SW480 (cell line): ENCODE measurements at places on chromosomes 16 and 17.

GRCh38 chr17:14582996-14583395 lies 282.1 kb downstream of the HS3ST3B1 start:
- no peak for DNase-seq

GRCh38 chr17:38455288-38455915 lies 27.1 kb downstream of the ARHGAP23 start:
- DNase-seq, result no peak

DNA sequence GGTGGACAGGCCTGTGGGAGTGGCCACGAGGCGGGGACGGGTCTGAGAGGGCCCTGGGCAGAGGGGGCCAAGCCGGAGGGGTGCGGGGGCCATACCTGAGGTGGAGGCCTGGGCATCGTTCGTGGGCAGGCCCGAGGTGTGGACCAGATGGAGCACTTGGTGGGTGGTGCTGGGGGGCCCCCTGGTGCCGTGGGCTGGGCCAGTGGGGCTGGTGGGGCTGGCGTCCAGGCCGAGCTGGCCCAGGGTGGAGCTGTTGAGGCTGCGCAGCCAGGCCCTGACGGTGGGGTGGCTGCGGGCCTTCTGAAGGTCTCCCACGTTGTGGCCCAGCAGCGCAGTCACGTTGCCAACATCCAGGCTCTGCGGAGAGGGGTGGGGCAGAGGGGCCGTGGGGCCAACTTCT lies 9.4 kb downstream of the MSLN start:
- no peak for DNase-seq

DNA sequence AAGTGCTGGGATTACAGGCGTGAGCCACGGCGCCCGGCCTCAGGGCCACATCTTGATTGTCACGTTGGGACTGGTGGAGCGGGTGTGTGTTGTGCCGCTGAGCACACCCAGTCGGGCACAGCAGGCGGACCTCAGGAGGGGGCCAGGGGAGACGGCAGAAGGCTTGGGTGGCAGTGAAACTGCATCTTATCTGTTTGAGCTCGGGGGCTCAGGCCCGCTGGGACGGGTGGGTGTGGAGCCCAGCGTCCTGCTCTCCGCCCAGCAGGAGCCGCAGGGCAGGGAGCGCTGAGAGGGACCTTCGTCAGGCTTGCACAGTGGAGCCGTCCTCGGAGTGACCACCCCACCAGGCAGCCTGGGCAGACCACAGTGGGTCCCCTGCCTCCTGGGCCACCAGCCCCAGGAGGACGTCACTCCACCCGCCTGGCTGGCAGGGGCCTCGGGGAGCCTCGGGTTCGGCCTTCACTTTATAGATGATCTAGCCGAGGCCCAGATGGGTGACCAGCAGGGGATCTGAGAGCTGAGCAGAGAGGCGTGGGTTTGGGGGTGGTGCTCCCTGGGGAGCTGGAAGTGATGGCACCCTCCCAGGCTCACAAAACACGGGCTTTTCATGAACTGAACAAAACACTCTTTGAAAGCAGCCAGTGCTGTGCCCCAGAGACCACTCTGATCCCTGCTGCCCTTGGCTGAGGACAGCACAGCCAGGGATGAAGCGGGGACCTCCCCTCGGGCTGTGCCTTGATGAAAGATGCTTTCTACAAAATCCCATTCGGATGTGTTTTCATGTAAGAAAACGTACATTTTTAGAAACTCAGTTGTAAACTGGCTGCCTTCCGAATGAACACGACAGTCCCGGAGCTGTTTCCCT lies 181.1 kb downstream of the SEC14L1 start:
- DNase-seq, result no peak

DNA sequence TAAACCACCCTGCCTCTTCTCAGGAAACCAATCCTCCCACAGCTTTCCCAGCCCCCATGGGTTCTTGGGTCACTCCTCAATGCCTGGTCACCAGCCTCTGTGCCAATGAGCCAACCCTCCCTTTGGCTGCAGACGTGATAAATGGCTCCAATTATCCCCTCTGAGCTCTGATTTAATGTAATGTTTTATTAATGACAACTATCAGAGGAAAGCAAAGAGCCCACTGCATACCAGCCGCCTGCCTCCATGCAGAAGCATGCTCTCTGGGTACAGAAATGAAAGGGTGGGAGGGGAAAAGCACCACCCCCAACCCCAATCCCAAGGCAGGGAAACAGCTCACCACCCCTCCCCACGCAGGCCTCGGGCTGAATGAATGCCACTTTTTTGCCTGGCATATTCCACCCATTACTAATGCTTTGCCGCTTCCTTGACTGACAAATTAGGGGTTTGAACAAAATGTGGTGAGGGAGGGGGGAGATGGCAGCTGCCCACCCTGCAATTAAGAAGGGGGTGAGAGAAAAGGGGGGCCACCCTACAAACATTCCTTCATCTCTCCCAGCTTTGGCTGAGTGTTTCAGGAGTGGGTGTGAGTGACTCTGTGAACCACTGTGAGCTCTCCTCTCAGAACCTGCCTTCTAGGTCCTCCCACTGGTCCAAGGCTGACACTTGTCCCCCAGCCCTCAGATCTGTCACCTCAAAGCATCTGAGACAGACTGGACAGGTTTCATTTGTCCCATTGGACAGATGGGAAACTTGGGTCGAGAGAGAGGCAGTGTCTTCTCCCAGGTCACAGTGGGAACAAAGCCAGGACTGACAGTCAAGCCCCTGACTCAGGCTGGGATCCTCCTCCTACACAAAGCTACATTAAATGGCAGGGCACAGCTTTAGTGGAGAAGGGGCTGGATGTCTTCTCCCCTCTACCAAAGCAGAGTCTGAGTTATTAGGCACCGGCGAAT lies 161.5 kb downstream of the TMEM132E start:
- DNase-seq, result no peak

GRCh38 chr17:44093231-44093900 lies 22.8 kb downstream of the G6PC3 start:
- no peak for DNase-seq

- no peak for DNase-seq
These were observed 92.1 kb upstream of the ZNF750 start for GRCh38 chr17:82931699-82932517.

DNA sequence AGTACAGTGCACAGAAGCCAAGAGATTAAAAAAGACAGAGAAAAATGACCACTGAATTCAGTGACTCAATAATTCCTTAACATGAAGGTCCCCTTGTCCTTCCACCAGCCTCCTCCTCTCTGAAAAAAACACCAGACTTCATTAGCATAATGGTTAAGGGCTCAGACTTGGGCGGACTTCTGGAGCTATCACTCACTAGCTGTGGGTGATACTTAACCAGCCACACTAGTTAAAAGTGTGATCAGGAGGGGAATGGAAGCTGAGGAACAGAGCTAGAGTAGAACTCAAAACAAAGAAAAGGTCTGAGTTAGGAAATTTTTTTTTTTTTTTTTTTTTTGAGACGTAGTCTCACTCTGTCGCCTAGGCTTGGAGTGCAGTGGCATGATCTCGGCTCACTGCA lies 23.2 kb downstream of the ZNF652 start:
- DNase-seq, result no peak

GRCh38 chr17:80363120-80363515 lies 51.8 kb upstream of the ENDOV start:
- no peak for DNase-seq

GRCh38 chr16:12459391-12460063 lies 344.2 kb downstream of the CPPED1 start:
- no peak for DNase-seq

DNA sequence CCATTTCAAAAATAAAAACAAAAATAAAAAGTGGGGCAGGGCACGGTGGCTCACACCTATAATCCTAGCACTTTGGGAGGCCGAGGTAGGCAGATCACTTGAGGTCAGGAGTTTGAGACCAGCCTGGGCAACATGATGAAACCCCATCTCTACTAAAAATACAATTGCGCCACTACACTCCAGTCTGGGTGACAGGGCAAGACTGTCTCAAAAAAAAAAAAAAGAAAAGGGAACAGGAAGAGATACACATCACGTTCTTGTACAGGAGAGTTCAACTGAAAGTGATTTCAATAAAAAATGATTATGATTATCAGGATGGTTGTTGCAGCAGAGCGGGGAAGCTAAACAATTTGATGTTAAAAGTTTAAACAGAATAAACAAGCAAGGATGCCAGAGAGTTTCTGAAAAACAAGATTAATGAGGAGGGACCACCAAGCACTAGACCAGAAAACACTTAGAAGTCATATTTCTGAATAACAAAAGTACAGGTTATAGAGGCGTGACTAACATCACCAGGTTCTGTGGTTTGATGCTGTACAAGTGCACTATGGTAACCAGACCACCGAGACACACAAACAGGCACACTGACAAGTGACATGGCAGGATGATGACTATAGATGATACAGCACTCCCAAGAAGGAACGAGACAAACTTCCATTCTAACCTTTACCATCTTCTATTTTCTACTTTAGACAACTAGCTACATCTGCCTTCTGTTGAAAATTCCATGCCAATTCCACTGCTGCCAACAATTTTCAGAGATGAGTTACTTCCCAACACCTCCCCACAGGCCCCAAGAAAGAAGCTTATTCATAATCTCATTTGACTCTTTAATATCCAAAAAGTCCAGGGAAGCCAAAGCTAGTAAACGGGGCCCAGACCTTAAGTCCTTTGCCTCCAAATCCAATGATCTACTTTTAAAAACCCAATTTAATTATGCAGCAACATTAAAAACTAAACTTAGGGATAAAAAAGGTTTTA lies 11.8 kb downstream of the DNAJA2 start:
- DNase-seq, result no peak

- DNase-seq, result no peak
These were observed 56.4 kb downstream of the KANSL1 start for GRCh38 chr17:46136820-46137219.

DNA sequence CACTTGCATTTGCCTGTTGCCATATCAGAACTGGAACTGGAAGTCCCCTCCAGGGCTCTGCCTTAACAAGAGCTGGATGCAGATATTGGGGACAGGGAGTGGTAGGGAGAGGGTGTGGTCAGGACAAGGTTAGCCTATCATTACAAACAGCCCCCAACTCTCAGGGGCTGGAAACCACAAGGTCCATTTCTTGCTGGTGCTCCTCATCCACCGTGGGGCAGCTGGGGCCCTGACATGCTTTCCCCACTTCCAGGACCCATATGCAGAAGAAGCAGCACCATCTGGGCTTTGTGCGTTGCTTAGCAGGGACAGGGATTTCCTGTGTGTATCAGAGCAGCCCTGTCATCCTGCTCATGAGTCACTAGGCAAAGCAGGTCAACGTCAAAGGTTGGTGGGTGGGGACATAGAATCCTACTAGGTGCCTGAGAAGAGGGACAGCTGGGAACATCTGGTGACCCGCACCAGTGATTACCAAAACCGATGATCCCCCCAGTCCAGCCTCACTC lies 26.9 kb downstream of the RGS9 start:
- peak; percentile 54 for DNase-seq

- DNase-seq, result no peak
These were observed 3.6 kb downstream of the COX10 start for GRCh38 chr17:14072881-14073280.

DNA sequence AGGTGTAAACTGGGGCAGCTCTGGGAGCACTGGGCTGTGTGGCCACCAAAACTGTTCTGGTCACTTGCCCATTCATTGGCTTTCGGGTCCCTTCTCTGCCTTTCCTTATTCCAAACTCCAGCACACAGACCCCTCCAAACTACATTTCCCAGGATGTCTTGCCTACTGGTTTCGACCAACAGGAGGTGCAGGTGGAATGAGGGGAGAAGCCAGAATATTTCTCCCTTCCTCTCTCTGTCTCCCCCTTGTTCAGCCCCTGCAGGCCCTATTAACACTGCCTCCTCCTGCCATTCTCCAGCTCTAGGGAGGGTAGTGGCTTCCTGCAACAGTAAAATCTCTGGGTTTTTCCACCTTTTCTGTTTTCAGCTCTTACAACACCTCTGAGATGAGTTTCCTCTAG lies 13.2 kb upstream of the NAGPA start:
- no peak for DNase-seq

DNA sequence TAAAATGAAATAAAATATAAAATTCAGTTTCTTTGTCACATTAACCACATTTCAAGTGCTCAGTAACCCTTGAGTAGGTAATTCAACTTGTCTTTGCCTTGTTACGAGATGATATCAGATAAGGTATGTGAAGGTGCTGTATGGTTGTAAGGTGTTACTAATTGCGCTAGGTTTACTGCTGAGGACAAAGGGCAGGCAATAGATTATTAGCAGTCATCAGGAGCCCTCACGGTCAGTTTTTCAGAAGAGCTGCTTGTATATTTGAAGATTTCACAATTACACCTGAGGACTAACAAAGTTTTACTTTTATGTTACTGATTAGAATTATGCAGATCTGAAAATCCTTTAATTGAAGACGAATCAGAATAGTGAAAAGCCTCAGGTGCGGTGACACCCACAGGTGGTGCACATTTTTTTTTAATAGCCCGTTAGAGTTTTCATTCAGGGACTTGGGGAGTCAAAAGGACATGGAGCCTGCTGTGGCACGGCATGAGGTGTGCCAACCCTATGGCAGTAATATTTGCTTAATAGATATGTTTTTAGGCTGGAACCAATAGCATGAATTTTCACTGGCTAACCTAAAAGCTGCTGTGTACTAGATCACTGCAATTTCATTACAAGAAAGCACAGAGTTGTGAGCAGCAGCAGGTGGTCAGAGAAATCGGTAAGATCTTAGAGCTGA lies 16.4 kb downstream of the NDEL1 start:
- DNase-seq, result no peak

- DNase-seq, result no peak
These were observed 18.9 kb upstream of the CLEC18A start for GRCh38 chr16:69932228-69932627.

DNA sequence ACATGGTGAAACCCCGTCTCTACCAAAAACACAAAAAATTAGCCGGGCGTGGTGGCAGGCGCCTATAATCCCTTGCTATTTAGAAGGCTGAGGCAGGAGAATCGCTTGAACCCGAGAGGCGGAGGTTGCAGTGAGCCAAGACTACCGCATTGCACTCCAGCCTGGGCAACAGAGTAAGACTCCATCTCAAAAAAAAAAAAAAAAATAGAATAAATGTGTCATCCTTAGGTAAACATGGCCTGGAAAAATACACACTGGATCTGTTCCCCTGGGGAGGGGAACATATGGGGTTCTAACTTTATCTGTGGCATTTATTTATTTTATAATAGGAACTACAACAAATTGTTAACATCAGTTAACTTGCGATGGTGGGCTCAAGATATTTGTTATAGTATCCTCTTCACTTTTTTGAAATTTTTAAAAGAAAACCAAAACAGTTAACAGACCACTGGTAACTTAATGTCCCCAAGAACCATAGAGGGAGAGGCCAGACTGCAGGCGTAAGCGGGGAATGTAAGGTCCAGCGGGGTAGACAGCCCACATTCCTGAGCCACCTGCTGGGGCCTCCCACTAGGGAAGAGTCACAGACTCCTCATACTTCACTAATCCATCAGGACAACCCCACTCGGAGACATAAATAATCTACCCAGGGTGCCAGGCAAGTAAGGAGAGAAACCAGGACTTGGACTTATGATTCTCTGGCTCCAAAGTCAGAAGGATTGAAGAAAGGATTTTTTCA lies 12.5 kb upstream of the TXNDC11 start:
- DNase-seq, result no peak

DNA sequence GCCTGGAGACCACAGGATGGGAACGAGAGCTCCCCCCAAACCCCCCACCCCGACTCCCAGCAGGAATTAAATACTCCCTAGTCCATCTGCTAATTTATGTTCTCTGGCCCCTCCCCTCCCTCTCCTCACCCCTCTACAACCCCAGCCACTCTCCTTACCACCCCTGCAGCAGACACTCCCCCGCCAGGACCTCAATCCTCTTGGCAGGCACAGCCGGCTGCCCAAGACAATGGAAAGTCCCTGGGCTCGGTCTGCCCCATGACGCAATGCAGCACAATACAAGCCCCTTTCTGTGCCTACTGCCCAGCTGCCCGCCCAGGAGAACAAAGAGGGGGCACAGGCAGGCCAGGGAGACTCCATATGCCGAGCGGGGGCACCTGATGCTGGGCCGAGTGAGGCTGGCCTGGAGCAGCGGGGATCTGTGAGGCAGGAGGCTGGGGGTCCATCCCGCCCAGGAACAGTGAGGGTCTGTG lies 30.3 kb upstream of the CDC42EP4 start:
- DNase-seq, result no peak
